ENCODE measurements at places on chromosomes 6 and 20.

DNA sequence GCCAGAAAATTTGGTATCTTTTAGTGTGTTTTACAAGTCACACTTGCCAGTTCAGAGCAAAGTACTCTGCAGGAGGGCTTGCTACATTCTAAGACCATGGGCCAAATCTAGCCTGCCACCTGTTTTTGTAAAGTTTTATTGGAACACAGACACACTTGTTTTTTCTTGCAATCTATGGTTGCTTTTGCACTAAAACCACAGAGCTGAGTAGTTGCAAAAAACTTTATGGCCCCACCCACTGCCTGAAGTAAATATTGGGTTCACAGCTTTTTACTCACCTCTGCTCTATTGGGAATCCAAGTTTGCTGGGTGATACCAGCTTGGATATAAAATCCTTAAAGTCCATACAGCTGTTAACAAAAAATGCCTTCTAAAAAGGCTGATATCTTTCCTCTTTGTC, 109.0 kb downstream of the ZFP64 start:
- no peak for DNase-seq

DNA sequence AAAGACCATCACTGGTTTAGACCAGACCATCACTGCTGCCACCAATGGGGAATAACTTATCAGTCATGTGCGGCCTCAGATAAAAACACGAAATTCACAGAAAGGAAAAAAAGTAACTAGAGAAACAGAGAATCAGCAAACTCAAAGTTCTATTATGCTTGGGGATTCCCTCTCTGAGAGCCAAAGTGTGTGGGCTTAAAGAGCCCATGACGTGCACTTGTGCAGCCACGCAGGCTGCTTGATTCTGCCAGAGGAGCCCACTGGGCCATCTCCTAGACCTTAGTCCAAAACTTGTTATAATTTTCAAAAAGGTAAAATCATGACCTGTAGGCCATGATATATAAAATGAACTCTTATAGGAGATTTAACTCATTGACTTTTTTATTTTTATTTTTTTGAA, 15.2 kb downstream of the RAB44 start:
- no peak for DNase-seq

GRCh38 chr20:62650551-62651284, 8.4 kb downstream of the SLCO4A1 start:
- DNase-seq, result no peak

GRCh38 chr6:106456756-106457155, 96.2 kb downstream of the CRYBG1 start:
- DNase-seq, result no peak

- DNase-seq, result no peak
Measured at GRCh38 chr20:62064770-62065673, 659 bp downstream of the TAF4 start.

- no peak for DNase-seq
Measured at GRCh38 chr6:24284006-24284405, 73.9 kb downstream of the DCDC2 start.
